ENCODE measurements at places on chromosomes 1 and 21.

GRCh38 chr1:92134331-92134730, 54.2 kb downstream of the BTBD8 start:
- DNase-seq = no peak

DNA sequence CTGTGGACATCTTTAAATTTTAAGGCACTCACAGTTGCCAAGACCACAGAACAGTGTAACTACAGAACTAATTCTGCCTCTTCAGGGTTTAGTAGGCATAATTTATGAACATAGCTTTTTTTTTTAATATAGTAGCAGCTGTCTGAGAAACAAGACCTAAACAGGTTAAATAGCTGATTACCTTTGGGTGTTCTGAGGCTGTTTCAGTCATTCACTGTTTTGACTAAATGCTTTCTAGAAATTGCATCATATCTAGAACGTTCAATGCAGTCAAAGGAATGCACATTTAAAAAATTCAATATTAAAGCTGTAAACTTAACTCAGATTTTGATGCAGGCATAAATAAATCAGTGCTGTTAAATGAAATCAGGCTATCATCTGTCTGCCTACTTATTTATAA, 101.6 kb downstream of the BRINP3 start:
- no peak for DNase-seq

DNA sequence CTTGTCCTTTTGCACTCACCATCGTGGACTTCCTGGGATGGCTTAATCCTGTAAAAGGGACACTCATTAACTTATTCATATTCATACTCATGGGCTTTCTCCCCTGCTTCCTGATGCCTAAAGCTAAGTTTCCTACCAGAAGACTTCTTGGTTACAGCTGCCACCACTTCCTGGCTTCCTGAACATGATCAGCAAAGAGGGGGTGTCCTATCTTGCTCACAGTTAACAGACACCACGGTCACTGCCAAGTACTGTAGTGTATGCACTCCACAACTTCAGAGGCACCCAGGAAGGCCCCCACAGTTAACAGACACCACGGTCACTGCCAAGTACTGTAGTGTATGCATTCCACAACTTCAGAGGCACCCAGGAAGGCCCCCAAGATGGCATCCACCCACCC, 177.8 kb downstream of the SIPA1L2 start:
- DNase-seq = no peak

DNA sequence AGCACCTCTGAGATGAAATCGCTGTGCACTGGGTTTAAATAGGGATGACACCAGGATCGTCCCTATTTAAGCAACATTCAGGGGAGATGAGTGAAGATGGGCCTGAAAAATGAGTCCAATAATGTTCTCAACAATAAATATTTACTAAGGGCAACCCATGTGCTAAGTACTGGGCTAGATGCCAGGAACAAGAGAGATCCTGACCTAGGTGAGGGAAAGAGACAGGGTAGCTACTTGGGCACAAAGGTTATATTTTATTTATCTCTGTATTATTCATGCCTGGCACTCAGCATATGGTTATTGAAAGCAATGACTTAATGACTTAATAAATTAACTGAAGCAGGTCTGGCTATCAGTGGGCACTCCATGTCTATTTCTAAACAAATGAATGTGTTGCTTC, 27.4 kb upstream of the AVPR1B start:
- no peak for DNase-seq

DNA sequence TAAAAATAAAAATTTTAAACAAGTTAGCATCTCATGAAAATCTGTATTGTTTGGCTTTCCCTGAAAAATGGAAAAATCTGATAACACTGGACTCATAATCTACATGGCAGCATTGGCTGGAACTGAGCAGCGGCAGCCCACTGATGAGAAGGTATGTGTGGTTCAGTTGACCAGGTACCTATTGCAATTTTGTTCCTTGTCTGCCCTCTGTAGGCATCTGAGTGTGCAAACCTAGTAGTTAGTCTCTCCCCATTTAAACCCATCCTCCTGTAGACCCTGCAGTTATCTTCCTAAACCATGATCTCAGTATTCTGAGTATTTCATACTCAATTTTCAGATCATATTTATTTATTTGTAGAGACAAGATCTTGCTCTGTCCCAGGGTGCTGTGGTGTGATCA, 59.4 kb upstream of the SERBP1 start:
- DNase-seq = peak; percentile 58

All from HEK293T (cell line).